ENCODE measurements at places on chromosomes 11 and 22.

DNA sequence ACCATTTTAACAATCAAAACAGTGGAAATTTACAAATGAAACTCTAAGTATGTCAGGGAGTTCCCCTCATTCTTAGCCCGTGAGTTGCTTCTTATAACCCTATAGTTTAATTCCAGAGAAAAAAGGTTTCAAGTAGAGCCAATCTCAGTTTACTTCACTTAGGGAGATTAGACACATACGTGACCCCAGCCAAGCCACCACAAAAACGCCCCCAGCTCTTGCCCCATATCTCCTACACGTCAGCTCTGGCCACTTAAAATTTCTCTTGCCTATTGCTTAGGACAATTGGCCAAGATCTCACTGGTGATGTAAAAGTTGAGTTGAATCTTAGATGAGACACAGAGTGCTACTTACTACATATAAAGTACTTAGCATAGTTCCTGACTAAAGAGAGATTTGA, 166.4 kb downstream of the ETS1 start:
- no peak for DNase-seq

GRCh38 chr11:109677876-109678275, 255.9 kb downstream of the C11orf87 start:
- DNase-seq = no peak

DNA sequence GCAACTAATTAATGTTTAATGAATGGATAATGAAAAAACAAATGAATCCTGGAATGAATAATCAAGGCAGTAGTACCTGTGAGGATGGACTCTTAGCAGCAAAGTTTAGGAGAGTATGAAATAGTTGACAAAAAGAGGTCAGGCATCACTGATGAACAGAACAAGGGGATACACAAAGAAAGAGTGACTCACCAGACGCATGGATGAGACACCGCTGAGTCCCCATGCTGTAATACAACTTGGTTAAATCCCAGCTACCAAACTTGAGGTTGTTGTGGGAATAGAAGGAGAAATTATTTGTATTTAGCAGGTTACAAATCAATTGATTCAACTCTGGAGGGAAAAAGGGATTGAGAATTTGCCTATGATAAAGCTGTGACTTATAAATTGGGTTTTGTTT, 976.9 kb upstream of the TENM4 start:
- DNase-seq = no peak

DNA sequence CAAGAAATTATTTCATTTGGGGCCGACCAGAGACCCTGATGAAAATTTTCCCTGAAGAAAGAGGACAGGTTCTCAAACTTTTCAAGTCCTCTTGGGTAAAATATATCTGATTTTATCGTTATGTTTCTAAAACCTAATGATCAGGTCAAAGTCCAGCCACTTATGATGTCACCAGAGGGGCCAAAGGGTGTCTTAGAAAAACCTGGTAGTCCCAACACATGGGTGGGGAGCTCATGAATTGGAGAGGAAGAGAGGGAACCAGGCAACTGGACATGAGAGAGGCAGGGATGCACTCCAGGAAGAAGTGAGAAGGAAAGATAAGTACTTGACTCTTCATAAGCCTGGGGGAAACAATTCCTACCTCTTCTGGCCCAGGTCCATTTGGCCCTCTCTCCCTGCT, 9.2 kb downstream of the SLC5A1 start:
- DNase-seq = no peak

GRCh38 chr11:130465263-130465662, 16.8 kb downstream of the ADAMTS15 start:
- DNase-seq = no peak

- no peak for DNase-seq
Measured at GRCh38 chr22:18947905-18948304, 11.8 kb upstream of the PRODH start.

DNA sequence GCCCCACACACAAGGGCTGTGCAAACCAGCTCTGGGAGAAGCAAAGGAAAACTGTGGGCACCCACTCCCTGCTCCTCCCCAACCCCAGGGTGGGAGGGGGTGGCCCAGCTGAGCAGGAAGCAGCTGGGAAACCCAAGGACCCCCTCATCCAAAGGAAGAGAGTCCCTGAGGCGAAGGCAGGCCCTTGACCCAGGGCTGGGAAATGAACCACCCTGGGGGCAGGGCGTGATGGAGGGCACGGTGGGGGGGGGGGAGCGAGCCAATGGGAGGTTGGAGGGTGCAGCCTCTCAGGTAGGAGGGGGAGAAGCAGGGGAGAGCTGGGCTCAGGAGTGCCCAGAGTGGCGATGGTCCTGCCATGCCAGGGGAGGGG, 16.8 kb downstream of the SCN4B start:
- DNase-seq = no peak

DNA sequence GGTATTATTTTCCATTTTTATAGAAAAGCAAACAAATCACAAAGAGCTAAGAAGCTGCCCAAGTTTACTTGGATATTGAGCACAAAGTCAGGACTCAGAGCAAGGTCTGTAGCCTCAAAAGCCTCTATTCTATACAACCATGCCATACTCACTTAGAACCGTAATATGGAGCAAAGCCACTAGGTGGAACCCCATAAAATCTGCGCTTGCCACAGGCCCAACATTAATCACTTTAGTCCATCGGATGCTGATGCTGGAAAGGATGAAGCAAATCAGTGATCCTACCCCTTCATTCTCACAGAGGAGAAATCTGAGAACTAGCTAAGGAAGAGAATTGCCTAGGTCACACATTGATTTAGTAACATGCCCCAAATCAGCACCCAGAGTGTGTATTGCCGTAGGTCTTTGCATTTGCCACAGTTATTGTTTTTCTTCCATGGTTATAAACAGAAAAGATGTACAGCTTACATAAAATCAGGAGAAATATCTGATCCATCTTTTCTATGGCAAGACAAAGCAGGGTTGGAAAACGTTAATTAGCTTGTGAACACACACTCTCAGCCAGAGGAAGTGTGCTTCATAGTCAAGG, 56.7 kb upstream of the RAB38 start:
- DNase-seq = peak; percentile 48

DNA sequence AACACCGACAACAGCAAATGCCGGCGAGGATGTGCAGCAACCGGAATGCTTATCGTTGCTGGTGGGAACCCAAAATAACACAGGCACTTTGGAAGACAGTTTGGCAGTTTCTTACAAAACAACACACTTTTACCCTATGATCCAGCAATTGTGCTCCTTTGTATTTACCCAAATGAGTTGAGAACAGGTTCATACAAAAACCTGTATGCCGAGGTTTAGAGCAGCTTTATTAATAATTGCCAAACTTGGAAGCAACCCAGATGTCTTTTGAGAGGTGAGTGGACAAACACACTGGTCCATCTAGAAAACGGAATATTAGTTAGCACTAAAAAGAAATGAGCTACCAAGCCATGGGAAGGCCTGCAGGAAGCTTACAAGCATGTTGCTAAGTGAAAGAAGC, 118.9 kb downstream of the CTTN start:
- DNase-seq = no peak

DNA sequence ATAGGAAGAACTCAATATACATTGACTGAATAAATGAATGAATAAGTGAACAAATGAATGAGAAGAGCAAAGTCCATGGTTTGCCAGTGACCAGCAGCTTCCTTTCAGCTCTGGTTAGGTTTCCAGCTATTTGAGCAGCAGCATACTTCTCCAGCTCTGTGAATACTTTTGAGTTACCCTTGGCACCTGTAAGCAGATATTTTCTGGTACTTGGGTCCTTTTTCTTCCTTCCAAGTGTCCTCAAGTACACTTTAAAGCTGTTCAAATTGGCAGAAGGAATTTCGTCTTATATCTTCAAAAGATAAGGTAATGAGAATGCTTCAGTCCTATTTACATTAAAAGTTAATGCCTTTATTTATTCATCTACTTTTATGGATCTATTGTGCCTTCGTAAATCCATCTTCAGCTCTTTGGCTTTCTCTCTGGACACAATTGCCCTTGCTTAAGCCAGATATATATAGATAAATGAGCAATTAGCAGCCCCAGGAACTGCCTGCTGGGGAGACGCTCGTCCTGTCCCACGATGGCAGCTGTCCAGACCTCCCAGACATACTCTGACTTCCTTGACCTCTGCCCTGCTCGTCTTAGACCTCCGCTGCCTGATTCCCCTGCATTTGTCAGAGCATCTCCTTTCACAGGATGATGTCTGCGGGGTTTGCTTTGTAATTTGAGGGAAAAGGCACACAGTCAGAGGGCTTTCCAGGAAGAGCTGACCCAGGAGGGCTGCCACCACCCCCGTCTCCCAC, 926.3 kb downstream of the OPCML start:
- DNase-seq = no peak

- DNase-seq = no peak
Measured at GRCh38 chr22:49418943-49419342, 408.7 kb downstream of the BRD1 start.

DNA sequence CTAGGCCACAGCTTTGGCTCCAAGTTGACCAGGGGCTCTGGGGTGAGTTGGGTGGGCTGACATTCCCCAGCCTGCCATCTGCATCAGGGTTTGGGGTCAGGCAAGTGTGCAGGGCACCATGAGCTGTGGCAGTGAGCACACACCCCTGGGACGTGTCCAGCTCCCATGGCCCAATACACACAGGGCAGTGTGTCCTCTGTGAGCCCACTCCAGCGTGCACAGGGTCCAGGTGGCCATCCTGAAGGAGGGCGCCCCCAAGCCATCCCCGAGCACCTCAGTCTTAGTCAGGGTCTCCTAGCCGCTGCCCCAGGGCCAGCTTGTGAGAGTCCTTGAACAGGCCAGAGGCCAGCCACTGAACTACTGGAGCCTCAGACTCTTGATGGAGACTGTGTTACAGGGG, 1.2 kb upstream of the FGF3 start:
- DNase-seq = no peak

GRCh38 chr11:35647421-35648093, 15.0 kb upstream of the TRIM44 start:
- DNase-seq = peak; percentile 22

GRCh38 chr11:110075847-110076208, 17.4 kb upstream of the ZC3H12C start:
- no peak for DNase-seq

- no peak for DNase-seq
Measured at GRCh38 chr11:18703001-18703763, 4.6 kb downstream of the TMEM86A start.

GRCh38 chr11:118211006-118211405, 13.8 kb downstream of the JAML start:
- no peak for DNase-seq

GRCh38 chr11:77198440-77198849, 70.4 kb downstream of the MYO7A start:
- no peak for DNase-seq

DNA sequence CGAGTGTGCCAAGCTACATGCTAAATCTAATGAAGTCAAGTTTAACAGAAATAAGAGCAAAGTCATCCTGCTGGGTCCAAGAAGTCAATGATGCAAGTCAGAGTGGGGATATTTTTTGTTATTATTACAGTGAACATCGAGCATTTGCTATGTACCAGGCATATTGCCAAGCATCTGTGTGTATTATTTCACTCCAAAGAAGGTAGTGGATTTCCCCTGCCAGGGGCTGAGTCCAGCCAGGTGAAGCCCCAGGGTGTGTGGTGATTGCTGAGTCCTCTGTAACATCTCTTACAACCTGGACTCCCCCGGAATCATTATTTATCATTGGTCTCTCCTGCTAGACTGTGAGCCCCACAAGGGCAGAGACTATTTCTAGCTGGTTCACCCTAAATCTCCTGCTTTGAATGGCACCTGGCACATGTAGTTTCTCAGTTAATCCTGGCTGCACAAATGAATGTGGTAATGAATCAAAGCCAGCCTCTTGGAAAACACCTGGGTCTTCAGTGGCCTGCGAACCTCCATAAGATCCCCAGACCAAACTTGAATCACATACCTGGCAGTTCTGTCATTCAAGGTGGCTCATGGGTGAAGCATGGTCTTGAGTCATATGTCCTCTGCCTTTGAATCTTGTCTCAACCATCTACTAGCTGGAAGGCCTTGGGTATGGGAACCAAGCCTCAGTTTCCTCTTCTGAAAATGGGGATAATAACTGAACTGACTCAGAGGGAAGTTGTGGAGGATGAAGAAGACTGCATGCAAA, 549.2 kb downstream of the MIAT start:
- no peak for DNase-seq

DNA sequence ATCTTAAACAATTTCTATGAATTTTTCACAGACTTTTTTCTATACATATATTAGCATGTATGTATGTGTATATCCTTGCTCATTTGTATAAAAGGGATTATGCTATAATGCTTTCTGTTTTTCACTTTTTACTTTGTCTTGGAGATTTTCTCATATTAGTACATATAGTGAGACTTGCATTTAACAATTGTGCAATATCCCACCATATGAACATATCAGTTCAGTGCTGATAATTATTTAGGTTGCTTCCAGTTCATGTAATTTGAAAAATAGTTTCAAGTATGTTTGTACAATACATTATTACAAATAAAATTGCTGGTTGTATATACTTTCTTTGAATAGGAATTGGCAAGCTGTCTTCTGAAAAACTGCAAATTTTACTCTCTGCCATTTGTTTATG, 37.9 kb downstream of the HEPHL1 start:
- DNase-seq = no peak

DNA sequence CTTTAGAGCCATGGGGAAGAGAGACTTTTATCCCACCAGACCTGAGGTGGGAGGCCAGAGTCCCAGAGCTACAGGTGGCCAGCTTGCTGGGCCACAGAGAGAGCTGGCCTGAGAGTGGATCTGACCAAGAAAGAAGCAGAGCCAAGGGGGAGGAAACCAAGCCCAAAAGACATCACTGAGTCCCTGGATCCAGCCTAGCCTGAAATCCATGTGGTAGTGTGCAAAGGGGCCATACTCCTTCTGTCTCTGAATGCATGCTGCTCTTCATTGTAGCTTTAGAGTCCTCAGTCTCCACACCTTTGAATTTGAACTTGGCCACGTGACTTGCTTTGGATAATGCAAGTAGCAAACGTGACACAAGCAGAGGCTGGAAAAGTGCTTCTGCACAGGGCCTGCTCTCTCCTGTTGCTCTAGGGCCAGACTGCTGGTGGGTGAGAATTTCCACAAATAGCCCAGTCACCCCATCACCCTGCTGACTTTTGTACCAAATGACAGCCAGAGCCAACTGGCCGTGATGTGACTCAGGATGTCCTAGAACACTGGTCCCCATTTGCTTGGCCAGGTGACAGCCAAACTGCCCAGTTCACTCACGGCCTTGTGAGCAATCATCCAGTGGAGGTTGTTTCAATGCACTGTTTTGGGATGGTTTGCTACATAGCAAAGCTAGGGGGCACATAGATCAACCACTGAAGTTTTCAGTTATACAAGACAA, 93.6 kb downstream of the DHCR7 start:
- no peak for DNase-seq

- no peak for DNase-seq
Measured at GRCh38 chr11:81888391-81888790, 845.3 kb downstream of the FAM181B start.

Measured in NCI-H1417 (cell line).